Activated CD4-positive, alpha-beta T cell treated with anti-CD3 and anti-CD28 coated beads for 36 hours (primary cell): ENCODE measurements at places on chromosomes 16 and 17. TPM values are rescaled to one million over a fixed set of nuclear protein-coding genes. Genes with fewer than 3 reads are reported as not detected.
A peak's percentile ranks its signal among the peaks of the same experiment; 100 is the strongest.

DNA sequence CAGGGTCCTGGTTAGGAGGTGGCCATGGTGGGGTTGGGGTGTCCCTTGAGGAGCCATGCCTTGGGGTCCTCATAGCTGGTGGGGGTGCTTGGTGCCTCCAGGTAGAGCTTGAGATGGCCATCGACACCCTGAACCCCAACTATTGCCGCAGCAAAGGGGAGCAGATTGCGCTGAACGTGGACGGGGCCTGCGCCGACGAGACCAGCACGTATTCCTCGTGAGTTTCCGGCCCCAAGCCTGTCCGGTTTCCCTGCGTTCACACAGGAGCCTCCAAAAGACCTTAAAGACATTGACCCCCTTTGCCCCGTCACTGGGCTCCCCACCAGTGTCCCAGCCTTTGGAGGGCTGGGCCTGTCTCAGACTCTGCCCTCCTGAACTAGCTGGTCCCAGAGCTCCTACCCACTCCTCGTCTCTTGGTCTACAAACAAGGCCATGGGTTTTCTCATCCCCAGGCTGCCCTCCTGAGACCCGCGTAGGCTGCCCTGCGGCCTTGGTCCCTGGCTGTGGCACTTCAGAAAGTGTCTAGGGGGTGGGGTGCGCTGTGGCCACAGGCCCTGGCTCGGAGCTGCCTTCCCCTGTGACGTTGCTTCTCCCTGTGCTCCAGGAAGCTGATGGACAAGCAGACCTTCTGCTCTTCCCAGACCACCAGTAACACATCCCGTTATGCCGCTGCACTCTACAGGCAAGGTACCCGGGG is 11.8 kb downstream of the POLR3E start:
- H3K27ac ChIP-seq: no peak overlapping the region
- no peaks in the 10 kb centered on the region for H3K4me1 ChIP-seq
- peaks cover 33% of the 10 kb centered on the region for H3K36me3 ChIP-seq

RPRML gene
- not detected for total RNA-seq

DNA sequence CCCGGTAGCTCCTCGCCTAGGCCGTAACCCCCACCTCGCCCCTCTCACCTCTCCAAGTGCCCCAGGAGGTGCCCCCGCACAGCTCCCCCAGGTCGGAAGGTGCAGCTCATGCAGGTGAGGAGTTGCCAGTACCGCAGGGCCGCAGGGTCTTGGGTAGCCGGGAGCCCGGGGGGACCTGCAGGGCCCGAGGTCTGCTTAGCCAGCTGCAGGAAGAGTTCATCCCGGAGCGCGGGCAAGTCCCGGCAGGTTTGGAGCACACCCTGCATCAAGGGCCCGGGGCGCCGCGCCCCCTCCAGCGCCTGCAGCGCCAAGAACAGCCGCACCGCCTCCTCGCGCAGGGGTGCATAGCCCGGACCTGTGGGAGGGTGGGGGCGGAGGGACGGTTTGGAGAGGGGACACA is 4.8 kb downstream of the PLEKHH3 start:
- H3K4me3 ChIP-seq: no peak overlapping the region
- H3K27ac ChIP-seq: no peak overlapping the region
- no peak for DNase-seq

GRCh38 chr17:13562271-13562800 is 39.4 kb downstream of the HS3ST3A1 start:
- H3K27me3 ChIP-seq: no peaks in the 10 kb centered on the region
- no peaks in the 10 kb centered on the region for H3K36me3 ChIP-seq
- no peak for DNase-seq

OR3A3 gene
- total RNA-seq: not detected

DNA sequence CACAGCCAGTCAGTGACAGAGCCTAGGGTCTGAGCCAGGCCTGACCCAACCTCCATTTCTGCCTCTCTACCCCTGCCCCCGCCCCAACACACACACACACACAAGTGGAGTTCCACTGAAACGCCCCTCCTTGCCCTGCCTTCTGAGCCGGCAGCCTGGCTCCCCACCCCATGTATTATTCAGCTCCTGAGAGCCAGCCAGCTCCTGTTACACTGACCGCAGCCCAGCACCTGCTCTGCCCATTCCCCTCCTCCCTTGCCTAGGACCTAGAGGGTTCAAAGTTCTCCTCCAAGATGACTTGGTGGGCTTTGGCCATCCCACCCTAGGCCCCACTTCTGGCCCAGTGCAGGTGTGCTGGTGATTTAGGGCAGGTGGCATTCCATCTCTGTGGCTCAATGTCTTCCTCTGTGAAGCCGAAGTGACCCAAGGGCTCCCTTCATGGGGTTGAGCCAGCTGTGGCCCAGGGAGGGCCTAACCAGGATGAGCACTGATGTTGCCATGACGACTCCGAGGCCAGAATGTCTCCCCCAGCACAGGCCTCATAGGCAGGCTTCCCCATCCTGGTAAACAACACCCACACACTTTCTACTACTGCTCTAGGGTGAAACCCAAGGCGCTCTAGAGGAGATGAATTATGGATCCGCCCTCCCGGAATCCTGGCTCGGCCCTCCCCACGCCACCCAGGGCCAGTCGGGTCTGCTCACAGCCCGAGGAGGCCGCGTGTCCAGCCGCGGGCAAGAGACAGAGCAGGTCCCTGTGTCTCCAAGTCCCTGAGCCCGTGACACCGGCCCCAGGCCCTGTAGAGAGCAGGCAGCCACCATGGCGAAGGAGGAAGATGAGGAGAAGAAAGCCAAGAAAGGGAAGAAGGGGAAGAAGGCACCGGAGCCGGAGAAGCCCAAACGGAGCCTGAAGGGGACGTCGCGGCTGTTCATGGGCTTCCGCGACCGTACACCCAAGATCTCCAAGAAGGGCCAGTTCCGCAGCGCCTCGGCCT is 9.7 kb downstream of the MYO15A start:
- no peak overlapping the region for H3K27ac ChIP-seq
- no peak for DNase-seq
- H3K27me3 ChIP-seq: no peaks in the 10 kb centered on the region
- H3K4me3 ChIP-seq: no peak overlapping the region
- no peaks in the 10 kb centered on the region for H3K4me1 ChIP-seq

- peaks cover 9% of the 10 kb centered on the region for H3K27me3 ChIP-seq
- no peaks in the 10 kb centered on the region for H3K36me3 ChIP-seq
- H3K27ac ChIP-seq: no peak overlapping the region
Observed at GRCh38 chr16:20660325-20660724, 37.2 kb downstream of the ACSM1 start.

HS3ST6 gene
- not detected for total RNA-seq

SLC2A4 gene
- total RNA-seq: 0.16 TPM

SAMD14 gene
- total RNA-seq: 1.1 TPM

DNA sequence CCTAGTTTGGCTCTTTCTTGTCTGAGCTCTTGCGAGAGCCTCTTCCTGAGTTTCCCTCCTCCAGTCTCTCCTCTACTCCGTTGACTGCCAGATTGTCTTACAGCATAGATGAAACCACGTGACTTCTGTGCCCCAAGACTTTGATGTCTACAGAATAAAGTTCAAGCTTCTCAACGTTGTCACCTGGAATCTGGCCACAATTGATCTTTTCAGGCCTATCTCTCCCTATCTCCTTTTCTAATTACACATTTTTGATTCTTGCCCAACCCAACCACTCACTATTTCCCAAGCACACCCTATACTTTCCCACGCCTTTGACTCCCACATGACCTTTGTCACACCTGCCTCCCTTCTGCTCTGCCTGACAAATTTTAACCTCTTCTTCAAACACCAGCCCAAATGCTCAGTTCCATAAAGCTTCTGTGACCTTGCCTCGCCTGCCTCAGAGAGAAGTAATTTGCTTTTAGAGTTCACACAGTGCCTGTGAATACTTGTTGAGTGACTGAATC is 52.4 kb upstream of the PMFBP1 start:
- no peaks in the 10 kb centered on the region for H3K36me3 ChIP-seq
- H3K4me3 ChIP-seq: no peak overlapping the region
- DNase-seq: no peak
- no peaks in the 10 kb centered on the region for H3K4me1 ChIP-seq

- peaks cover 55% of the 10 kb centered on the region for H3K4me1 ChIP-seq
- H3K27me3 ChIP-seq: no peaks in the 10 kb centered on the region
- peak overlapping the region; percentile 73 for H3K27ac ChIP-seq
- DNase-seq: peak; percentile 36
Observed at GRCh38 chr16:3087243-3088235, 11.6 kb downstream of the ZSCAN10 start.

DNA sequence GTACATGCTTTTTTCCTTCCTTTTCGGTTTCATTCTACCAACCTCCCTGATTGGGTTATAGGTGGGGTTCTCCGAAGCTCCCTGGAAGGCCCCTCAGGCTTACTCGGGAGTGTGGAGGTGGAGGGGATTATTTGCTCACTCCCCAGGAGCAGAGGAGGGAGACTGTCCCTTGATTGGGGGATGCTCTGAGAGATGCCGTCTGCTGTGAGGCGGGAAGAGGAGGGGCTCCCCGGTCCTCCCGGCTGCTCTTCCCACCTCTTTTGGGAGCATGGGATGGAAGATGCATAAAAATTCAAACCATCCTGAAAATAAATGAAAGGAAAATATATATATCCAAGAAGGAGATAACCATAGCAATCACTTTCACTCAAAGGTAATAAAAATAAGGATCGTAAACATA is 16.1 kb upstream of the RPTOR start:
- H3K27ac ChIP-seq: no peak overlapping the region
- H3K27me3 ChIP-seq: peaks cover 14% of the 10 kb centered on the region
- H3K36me3 ChIP-seq: no peaks in the 10 kb centered on the region
- DNase-seq: no peak

- H3K36me3 ChIP-seq: peaks cover 1% of the 10 kb centered on the region
- no peaks in the 10 kb centered on the region for H3K27me3 ChIP-seq
- no peak overlapping the region for H3K27ac ChIP-seq
- no peak overlapping the region for H3K4me3 ChIP-seq
- no peak for DNase-seq
- peaks cover 23% of the 10 kb centered on the region for H3K4me1 ChIP-seq
Observed at GRCh38 chr16:56783344-56783743, 53.4 kb downstream of the NUP93 start.

ZSCAN32 gene
- 17.4 TPM for total RNA-seq

GRCh38 chr16:85341972-85342695 is 229.9 kb upstream of the CIBAR2 start:
- no peaks in the 10 kb centered on the region for H3K27me3 ChIP-seq
- no peak for DNase-seq
- H3K4me3 ChIP-seq: no peak overlapping the region
- no peaks in the 10 kb centered on the region for H3K4me1 ChIP-seq
- no peak overlapping the region for H3K27ac ChIP-seq

DNA sequence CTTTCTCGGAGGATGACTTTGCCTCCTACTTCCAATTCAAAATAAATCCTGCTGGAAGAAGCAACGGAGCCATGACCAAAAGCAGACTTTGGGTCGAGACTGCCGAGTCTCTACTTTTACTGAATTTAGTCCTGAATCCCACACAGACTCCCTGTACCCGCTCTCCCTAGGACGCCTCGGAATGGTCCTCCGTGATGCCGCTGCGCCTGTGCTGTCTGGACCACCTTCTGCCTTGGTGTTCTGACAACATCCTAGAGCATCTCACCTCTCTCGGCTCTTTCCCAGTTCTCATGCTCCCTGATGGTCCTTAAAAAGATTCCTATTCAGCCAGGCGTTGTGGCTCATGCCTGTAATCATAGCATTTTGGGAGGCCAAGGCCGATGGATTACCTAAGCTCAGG is 181.1 kb upstream of the HSBP1 start:
- H3K27me3 ChIP-seq: no peaks in the 10 kb centered on the region
- H3K4me1 ChIP-seq: no peaks in the 10 kb centered on the region
- no peak overlapping the region for H3K4me3 ChIP-seq
- H3K36me3 ChIP-seq: no peaks in the 10 kb centered on the region

ZNF629 gene
- total RNA-seq: 3.7 TPM

KCNG4 gene
- total RNA-seq: not detected

- no peaks in the 10 kb centered on the region for H3K27me3 ChIP-seq
- H3K4me3 ChIP-seq: no peak overlapping the region
- no peak overlapping the region for H3K27ac ChIP-seq
- H3K4me1 ChIP-seq: no peaks in the 10 kb centered on the region
- peaks cover 4% of the 10 kb centered on the region for H3K36me3 ChIP-seq
- no peak for DNase-seq
Observed at GRCh38 chr17:2962236-2962635, 101.2 kb downstream of the OR1D5 start.

GRCh38 chr17:38906460-38907228 is 18.8 kb upstream of the LASP1NB start:
- DNase-seq: no peak

- no peaks in the 10 kb centered on the region for H3K36me3 ChIP-seq
- peaks cover 18% of the 10 kb centered on the region for H3K4me1 ChIP-seq
- H3K27ac ChIP-seq: no peak overlapping the region
- no peaks in the 10 kb centered on the region for H3K27me3 ChIP-seq
- H3K4me3 ChIP-seq: no peak overlapping the region
- DNase-seq: no peak
Observed at GRCh38 chr17:77354670-77355455, 214.1 kb downstream of the SEC14L1 start.

- no peaks in the 10 kb centered on the region for H3K4me1 ChIP-seq
- H3K36me3 ChIP-seq: no peaks in the 10 kb centered on the region
- peaks cover 26% of the 10 kb centered on the region for H3K27me3 ChIP-seq
- H3K27ac ChIP-seq: no peak overlapping the region
Observed at GRCh38 chr17:61504697-61505096, 52.5 kb downstream of the TBX4 start.

- H3K27me3 ChIP-seq: no peaks in the 10 kb centered on the region
- DNase-seq: no peak
- no peak overlapping the region for H3K27ac ChIP-seq
- H3K4me1 ChIP-seq: peaks cover 16% of the 10 kb centered on the region
- H3K4me3 ChIP-seq: no peak overlapping the region
Observed at GRCh38 chr16:72474501-72475123, 302.7 kb upstream of the PMFBP1 start.

MYO18A gene
- total RNA-seq: 38.2 TPM

- no peak for DNase-seq
- H3K27me3 ChIP-seq: no peaks in the 10 kb centered on the region
- H3K4me1 ChIP-seq: peaks cover 4% of the 10 kb centered on the region
- no peak overlapping the region for H3K27ac ChIP-seq
Observed at GRCh38 chr17:47603830-47604597, 45.7 kb upstream of the KPNB1 start.

DPEP3 gene
- not detected for total RNA-seq

TBC1D3D gene
- 6.4 TPM for total RNA-seq

CIAPIN1 gene
- total RNA-seq: 41.7 TPM

- DNase-seq: no peak
- H3K27me3 ChIP-seq: peaks cover 3% of the 10 kb centered on the region
- no peak overlapping the region for H3K27ac ChIP-seq
- H3K36me3 ChIP-seq: no peaks in the 10 kb centered on the region
Observed at GRCh38 chr17:19329839-19330238, 32.7 kb downstream of the B9D1 start.

GRCh38 chr17:21061971-21062526 is 19.2 kb upstream of the USP22 start:
- no peak overlapping the region for H3K4me3 ChIP-seq
- no peak for DNase-seq
- no peaks in the 10 kb centered on the region for H3K27me3 ChIP-seq
- no peak overlapping the region for H3K27ac ChIP-seq
- no peaks in the 10 kb centered on the region for H3K36me3 ChIP-seq

DNA sequence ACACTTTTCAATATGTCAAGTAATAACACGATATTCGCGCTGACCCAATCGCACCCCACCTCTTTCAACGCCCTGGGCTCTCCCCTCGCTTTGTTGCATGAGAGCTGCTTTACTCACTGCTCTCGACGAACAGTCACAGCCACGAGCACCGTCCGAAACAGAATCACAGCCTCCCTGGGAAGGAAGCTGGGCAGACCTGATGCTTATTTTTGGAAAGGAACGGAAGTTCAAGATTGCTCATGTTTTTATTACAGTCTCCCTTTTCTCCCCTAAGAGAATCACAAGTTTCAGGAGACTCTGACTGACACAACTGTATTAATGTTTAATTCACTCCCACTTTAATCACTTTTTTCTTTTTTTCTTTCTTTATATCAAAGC is 67.8 kb downstream of the ANKRD11 start:
- H3K27ac ChIP-seq: peak overlapping the region; percentile 74
- peaks cover 47% of the 10 kb centered on the region for H3K36me3 ChIP-seq
- peak overlapping the region; percentile 15 for H3K4me3 ChIP-seq
- peaks cover 89% of the 10 kb centered on the region for H3K4me1 ChIP-seq
- peak; percentile 65 for DNase-seq

TSEN54 gene
- 35.1 TPM for total RNA-seq
